ENCODE measurements at places on chromosomes 11 and 22. TPM values are rescaled to one million over a fixed set of nuclear protein-coding genes. Genes with fewer than 3 reads are reported as not detected.

The ELMOD1 gene
- total RNA-seq = not detected

The MB gene
- total RNA-seq = not detected

DNA sequence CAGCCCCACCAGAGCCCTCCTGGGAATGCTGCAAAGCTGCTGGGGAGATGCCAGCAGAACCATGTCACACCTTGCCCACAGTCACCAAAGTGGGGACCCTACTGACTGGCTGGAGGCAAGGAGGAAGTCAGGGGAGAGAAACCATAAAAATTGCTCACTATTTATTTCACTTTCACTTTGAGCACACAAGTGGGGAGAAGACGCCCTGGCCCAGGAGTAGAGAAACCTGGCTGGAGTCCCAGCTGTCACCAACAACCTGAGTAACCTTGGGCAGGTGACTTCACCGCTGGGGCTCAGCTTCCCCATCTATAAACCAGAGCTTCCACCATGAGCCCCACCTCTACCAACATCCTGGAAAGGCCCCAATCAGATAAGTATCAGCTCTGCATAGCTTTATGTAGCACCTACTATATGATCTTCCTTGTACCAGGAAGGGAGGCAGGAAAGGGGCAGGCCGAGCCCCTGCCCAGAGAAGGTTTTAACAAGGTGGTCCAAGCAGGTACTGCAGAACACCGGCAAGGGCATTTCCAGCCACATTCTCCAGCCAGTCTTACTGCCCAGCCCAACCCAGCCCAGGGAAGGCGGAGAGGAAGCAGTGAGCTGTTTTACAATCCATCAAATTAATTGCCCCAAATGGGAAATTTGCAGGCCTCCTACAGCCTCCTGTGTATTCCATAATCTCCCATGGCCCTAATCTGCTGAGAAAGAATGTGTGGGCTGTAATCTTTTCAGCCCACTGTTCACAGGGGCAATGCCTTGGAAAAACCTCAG lies 27.6 kb downstream of the PLEKHA7 start:
- H3K4me1 ChIP-seq = peaks cover 22% of the 10 kb centered on the region
- no peaks in the 10 kb centered on the region for H3K27me3 ChIP-seq
- H3K27ac ChIP-seq = peak overlapping the region; percentile 81
- peak; percentile 58 for DNase-seq
- H3K4me3 ChIP-seq = peak overlapping the region; percentile 73

The KRTAP5-8 gene
- total RNA-seq = not detected

DNA sequence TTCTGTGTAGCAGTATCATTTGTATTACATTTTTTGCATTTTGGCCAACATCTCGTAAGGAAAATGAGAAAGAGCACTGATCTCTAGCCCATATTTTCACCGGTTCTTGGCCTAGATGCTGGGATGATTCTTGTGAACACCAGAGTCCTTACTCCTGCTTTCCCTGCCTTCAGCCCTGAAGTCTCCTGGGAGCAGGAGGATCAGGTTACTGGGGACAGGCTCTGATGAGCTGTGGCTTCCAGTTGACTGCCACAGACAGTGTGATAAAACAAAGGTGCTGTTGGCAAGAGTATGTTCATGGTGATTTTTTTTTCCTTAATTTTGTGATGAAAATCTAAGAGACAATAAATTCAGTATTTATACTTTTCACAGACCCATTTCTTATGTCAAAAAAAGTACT lies 34.2 kb upstream of the ADSL start:
- no peak overlapping the region for H3K27ac ChIP-seq
- peaks cover 59% of the 10 kb centered on the region for H3K36me3 ChIP-seq
- DNase-seq = no peak
- H3K4me3 ChIP-seq = no peak overlapping the region
- no peaks in the 10 kb centered on the region for H3K27me3 ChIP-seq
- peaks cover 25% of the 10 kb centered on the region for H3K4me1 ChIP-seq

- H3K27ac ChIP-seq = no peak overlapping the region
- no peak overlapping the region for H3K4me3 ChIP-seq
- H3K27me3 ChIP-seq = peaks cover 23% of the 10 kb centered on the region
- H3K4me1 ChIP-seq = no peaks in the 10 kb centered on the region
- no peaks in the 10 kb centered on the region for H3K36me3 ChIP-seq
Observed at GRCh38 chr11:120073196-120073595, 64.7 kb downstream of the TRIM29 start.

DNA sequence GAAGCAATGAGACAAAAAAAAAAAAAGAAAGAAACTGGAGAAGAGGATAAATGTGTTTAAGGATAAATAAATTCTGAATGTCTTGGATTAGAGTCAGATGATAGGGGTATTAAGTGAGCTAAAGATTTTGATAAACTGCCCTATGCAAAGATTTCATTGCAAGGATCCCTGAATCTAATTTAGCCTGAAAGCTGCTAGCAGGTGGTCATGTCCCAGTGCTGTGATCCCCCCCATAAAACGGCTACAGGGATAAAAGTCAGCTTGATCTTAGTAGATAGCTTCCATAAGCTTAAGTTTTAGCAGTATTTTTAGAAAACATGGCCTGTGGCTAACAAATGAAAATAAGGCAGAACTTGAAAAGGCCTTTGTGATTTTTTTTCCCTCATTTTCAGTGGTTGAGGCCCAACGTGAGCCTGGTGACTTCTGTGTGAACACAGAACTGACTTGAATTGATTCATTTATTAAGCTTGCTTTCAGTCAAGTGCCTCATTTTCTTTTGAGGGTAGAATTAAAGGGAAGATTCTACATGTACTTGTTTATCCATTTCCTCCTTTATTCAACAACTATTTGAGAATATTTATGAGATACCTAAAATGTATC lies 44.5 kb downstream of the CD44 start:
- peaks cover 55% of the 10 kb centered on the region for H3K4me1 ChIP-seq
- DNase-seq = no peak
- peak overlapping the region; percentile 2 for H3K27ac ChIP-seq
- H3K36me3 ChIP-seq = peaks cover 72% of the 10 kb centered on the region
- H3K27me3 ChIP-seq = no peaks in the 10 kb centered on the region
- H3K4me3 ChIP-seq = no peak overlapping the region

DNA sequence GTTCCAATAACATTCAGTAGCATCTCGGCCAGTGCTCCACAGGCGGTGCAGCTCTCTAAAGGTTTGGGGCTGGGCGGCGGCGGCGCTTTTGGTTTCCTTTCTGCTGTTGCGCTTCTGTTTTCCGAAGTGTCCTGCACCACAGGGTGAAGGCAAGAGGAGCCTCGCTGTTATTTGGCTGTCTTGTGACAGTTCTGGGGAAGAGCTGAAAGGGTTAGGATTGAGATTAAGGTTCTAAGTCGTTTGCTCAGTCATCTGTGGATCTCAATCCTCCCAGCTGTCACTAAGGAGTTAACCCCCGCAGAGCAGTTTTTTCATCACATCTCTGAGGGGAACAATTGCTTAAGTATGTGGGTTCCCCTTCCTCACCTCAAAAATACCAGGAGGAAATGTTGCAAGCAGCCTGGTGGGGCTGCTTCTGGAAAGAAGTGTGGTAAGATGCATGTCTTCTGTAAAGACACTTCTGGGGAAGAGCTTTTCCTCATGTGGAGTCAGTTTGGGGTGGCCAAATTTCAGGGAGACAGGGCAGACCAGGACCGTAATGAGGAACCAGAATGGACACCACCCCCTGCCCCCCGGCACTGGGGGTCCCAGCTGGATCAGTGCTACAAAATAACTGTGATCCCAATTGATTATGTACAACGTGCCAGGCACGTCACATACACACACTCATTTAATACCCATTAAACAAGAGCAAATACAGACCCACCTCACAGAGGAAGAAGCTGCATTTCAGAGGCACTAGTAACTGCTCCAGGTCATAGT lies 14.2 kb downstream of the TMEM121B start:
- peak overlapping the region; percentile 78 for H3K4me3 ChIP-seq
- peak; percentile 63 for DNase-seq
- peak overlapping the region; percentile 91 for H3K27ac ChIP-seq
- peaks cover 47% of the 10 kb centered on the region for H3K36me3 ChIP-seq

Measured in activated naive CD8-positive, alpha-beta T cell treated with anti-CD3 and anti-CD28 coated beads, Interleukin-2, amount 10 ng/mL, durations not matched to agents 7 days and 5 days (primary cell).